Left lung (tissue), 14 donors: ENCODE measurements at places on chromosomes 5 and 9.

DNA sequence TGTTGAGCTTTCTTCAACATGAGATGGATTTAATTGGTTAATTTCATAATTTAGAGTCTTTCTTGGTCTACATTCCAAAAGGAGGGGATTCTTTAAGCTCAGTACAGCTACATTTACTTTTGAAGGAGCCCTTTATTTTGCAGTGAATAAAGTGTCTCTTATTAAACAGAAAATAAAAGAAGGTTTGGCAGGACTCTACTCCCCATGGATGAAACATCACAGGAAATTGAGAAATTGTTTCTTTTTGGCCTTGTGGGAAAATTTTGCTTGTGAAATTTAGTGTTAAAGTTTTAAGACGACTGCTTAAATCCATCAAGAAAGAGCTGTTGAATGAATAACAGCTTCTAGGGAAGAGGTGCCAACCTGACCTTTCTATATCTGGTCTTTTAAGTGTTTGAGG, 187.7 kb downstream of the NTRK2 start:
- no peak for DNase-seq

GRCh38 chr9:130051855-130052254, 1.9 kb upstream of the GPR107 start:
- peak; percentile 21 for DNase-seq

DNA sequence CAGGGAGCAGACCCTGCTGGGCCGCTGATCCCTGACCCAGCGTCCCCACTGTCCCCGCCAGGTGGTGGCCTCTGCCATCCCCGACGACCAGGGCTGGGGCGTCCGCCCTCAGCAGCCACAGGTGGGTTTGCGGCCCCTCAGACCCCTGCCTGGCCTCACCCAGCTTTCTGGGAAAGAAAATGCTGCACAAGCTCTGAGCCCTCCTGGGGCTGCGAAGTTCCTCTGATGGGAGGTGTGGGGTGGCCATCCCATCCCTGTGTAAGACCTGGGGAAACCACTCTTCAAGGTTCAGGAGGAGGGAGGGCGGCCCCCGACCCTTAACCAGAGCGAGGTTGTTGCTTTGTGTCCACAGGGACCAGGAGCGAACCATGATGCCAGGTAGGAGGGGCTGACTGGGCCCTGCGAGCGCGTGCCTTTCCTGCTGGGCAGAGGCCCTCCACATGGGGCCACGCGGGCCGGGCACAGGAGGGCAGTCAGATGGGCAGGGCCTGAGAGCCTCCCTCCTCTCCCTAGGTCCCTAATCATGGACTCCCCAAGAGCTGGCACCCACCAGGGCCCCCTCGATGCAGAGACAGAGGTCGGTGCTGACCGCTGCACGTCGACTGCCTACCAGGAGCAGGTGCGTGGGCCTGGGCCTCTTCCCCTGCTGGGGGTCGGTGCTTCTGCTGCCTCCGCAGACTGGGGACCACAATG, 7.7 kb downstream of the NOXA1 start:
- no peak for DNase-seq

- DNase-seq, result no peak
Measured at GRCh38 chr9:91465420-91465819, 41.8 kb upstream of the NFIL3 start.

GRCh38 chr9:35627575-35627974, 9.4 kb upstream of the CD72 start:
- no peak for DNase-seq

DNA sequence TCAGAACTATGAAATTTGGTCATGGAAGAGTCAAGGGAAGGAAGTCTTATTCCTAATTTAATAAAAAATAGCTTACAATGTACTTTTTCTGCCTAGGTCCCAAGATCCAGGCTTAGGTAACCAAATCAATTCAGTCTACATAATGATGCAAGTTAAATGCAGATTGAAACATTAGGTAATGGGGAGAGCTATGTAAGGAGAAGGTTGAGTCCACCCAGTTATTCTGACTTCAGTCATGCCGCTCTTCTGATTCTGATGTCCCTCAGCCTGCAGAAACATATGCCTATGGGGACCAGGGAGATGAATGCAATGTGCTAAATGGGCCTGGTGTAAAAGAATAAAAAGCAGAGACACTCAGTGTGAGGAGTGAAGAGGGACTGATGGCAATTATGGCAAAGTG, 63.9 kb downstream of the MAMDC2 start:
- no peak for DNase-seq

GRCh38 chr5:168651648-168652047, 72.5 kb upstream of the PANK3 start:
- no peak for DNase-seq

DNA sequence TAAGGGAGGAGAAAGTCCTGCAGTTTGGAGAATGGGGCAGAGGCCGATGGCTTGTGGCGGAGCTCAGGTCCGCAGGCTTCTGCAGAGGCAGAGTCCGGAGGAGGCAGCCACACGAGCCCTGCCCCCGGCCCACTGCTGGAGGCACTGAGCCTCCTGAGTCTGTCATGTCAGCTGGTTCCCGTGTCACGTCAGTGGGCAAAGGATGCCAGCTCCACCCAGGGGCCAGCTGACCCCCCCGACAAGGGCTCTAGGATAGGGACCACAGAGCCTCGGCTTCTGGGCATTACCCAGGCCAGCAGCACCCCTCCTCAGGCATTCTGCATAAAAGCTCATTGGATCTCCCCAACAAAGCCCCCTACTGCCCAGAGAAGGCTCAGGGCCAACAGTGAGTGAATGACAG, 8.5 kb downstream of the SH3PXD2B start:
- DNase-seq, result peak; percentile 79

- DNase-seq, result no peak
Measured at GRCh38 chr9:105204416-105204815, 40.0 kb upstream of the SLC44A1 start.

GRCh38 chr5:36537724-36538123, 68.7 kb upstream of the SLC1A3 start:
- DNase-seq, result no peak
